ENCODE measurements at places on chromosomes 7 and 10. TPM values are rescaled to one million over a fixed set of nuclear protein-coding genes. Genes with fewer than 3 reads are reported as not detected.

The ODAD2 gene
- total RNA-seq = not detected

The RAPGEF5 gene
- 11.7 TPM for total RNA-seq

The CLDN15 gene
- total RNA-seq = 4.2 TPM

The PNLIPRP3 gene
- not detected for total RNA-seq

The ABCB1 gene
- 2.0 TPM for total RNA-seq

The CALML3 gene
- not detected for total RNA-seq

The TMEM176B gene
- total RNA-seq = not detected

The CC2D2B gene
- under 0.01 TPM for total RNA-seq

The HYCC1 gene
- total RNA-seq = 123 TPM

The ZNRF2 gene
- 5.4 TPM for total RNA-seq
